ENCODE measurements at places on chromosomes 1 and 21.

DNA sequence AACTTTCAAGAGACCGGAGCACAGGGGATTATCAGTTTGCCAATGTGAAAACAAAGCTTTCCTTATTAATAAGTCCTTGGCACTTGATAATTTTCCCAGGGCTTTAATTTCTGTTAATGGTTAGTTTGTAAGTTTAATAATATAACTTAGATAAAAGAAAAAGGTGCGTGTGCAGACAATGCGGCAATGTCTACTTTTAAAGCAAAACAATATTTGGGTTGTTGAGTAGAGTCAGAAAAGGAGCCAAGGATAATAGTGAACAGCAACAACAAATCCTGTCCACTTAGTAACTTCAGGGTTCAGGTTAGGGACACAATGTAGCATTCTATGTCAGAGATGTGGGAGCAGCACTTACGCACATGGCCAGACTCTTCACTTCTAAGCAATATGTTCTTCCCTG lies 469.6 kb upstream of the NFIA start:
- DNase-seq: no peak

DNA sequence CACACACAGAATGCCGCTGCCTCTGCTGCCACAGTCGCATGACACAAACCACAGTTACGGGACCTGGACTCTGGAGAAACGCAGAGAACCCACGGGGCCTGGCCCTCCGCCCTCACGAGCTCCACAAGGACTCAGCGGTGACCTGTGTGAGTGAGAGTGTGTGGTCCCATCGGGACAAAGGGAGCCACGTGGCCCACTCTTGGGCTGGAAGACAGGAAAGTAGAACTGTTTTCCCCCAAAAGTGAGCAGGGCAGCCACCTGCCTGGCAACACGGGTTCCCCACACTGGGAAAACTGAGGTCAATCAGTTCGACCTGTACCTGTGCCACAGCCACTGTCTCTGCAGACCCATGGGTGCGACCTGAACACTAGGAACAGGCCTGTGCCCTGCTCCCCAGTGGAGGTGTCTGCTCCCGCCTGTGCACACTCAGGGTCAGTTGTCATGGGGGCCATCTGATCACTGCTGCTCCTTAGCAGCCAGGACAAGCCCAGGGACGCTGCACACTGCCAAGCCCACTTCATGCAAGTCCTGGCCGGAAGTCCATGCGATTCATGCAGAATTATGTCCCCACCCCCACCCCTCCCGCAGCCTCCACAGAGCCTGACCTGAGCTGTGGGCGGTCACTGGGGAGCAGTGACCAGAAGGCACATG lies 54.4 kb upstream of the ADARB1 start:
- peak; percentile 53 for DNase-seq

DNA sequence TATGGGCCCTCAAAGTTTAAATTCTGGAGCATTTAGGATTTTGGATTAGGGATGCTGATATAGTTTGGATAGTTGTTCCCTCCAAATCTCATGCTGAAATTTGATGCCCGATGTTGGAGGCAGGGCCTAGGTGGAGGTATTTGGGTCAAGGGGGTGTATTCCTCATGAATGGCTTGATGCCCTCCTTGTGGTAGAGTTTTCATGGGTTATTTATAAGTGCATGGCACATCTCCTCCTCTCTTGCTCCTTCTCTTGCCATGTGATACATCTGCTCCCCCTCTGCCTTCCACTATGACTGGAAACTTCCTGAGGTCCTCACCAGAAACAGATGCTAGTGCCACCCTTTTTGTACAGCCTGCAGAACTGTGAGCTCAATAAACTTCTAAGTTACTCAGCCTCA lies 17.5 kb upstream of the NKAIN1 start:
- DNase-seq: peak; percentile 16

DNA sequence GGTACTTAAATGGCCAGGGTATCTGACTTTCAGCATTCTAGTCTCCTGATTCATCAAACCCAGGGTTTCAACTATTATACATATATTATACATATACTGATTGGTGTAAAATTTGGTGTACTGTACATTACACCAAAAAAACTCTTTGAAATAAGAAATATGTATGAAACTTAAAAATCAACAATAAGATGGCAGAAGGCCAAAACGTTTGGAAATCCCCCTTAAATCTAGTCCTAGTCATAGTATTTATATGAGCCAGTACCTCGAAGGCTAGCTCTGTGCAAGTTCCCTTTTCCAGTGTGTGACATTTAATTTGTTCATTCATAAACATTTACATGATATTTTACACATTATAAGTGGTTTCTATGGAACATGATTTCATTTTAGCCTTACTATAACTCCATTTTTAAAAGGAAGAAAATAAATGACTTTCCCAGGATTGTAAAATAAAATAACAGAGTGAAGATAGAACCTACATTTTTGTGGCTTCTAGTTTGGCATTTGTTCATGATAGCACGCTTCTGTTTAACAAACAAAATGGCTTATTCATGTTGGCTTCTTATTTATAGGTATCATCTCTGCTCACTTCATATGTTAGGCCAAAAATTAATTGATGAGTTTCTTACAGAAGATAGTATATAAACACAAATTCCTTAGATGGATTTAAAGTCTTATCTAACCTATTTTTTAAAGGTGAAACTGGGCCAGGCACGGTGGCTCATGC lies 18.8 kb upstream of the ZNF281 start:
- DNase-seq: no peak

DNA sequence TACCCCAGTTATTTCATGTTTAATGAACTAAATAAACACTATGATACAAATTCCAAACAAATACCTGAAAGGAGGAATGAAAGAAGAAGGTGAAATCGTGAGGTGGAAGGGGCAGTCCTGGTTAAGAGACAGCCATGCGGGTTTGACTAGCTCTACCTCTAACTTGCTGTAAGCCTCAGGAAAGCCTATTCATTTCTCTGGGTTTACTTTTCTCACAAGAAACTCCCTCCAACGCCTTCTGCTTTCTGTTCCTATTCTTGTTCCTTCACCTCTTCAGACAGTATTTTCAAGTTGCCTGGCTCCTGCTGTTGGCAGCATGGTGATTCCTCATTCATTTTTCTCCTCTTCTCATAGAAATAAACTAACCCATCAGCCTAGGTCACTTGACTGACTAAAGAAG lies 92.4 kb downstream of the NTPCR start:
- DNase-seq: no peak

DNA sequence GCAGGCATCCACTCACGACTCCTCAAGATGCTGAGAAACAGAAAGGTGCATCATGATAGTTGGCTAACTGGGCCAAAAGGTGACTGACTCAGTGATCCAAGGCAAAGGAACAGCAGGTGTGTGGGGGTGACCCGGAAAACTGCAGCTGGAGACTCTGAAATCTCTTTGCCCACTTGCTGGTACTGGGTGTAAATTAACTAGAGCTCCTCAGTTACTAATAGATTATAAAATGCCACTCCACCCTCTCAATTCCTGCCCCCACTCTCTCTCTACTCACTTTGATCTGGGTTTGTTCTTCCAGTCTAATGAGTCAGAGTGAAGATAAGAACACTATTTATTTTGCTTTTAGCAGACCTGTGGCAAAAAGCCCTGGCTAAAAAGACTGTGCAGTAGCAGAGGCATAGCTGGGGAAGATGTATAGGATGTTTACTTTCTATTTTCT lies 7.2 kb upstream of the PIGC start:
- peak; percentile 64 for DNase-seq

- DNase-seq: no peak
These were observed 4.9 kb upstream of the EPS15 start for GRCh38 chr1:51523931-51524330.

GRCh38 chr21:20511216-20511880 lies 486.9 kb upstream of the NCAM2 start:
- no peak for DNase-seq

DNA sequence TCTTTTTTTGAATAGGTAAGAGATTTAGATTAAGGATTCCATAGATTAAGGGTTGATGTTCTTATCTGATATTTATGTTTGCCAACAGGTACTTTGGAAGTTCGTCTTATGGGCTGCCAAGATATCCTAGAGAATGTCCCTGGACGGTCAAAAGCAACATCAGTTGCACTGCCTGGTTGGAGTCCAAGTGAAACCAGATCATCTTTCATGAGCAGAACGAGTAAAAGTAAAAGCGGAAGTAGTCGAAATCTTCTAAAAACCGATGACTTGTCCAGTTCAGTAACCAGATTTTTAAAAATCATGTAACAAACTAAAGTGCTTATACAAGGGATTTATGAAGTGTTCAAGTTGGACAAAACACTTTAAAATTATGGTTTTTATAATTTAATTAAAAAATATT lies 100.5 kb downstream of the PKN2 start:
- no peak for DNase-seq

- DNase-seq: peak; percentile 64
These were observed 46.9 kb downstream of the PTP4A2 start for GRCh38 chr1:31891280-31891679.

DNA sequence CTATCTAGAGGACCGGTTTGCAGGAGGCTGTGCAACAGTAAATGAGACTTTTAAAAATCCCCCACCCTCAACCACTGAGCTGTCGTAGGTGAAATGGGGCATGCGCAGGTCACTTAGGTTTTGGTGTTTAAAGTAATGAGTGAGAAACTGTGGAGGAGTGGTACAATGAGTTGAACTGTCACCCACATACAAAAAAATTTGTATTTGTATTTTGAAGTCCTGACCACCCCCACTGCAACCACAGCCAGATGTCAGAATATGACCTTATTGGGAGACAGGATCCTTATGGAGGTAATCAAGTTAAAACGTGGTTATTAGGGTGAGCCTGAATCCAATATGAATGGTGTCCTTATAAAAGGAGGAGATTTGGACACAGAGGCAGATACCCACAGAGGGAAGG lies 1.6 kb upstream of the IRF6 start:
- peak; percentile 36 for DNase-seq

GRCh38 chr1:44652445-44653106 lies 21.7 kb downstream of the TMEM53 start:
- peak; percentile 88 for DNase-seq

DNA sequence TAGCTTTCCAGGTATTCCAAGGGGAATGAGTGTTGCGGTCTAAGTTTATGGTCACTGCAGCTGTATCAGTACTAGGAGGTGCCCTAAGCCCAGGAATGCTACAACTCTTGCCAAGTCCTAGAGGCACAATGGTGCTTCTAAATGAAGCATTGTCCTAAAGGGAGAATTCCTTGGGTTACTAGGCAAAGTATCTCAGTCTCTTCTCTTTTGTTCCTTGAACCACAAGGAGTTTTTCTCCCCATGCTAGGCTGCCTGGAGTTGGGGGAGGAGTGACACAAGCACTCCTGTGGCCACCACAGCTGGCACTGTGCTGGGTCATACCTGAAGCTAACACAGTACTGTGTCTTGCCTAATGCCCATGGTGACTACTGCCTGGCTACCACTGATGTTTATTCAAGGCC lies 50.7 kb downstream of the KMO start:
- DNase-seq: no peak

GRCh38 chr1:180815188-180815587 lies 97.5 kb upstream of the KIAA1614 start:
- DNase-seq: no peak

DNA sequence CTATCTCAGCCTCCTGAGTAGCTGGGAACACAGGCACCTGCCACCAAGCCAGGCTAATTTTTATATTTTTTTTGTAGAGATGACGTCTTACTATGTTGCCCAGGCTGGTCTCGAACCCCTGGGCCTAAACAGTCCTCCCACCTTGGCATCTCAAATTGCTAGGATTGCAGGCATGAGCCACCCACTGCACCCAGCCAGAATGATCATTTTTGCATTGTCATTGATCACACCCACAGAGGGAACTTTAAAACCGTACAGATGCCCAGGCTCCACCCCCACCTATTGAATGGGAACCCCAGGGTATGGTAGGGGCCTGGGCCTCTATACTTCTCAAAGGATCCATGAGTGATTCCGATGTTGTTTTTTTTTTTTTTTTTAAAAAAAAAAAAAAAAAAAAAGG lies 36.7 kb downstream of the ETNK2 start:
- no peak for DNase-seq

DNA sequence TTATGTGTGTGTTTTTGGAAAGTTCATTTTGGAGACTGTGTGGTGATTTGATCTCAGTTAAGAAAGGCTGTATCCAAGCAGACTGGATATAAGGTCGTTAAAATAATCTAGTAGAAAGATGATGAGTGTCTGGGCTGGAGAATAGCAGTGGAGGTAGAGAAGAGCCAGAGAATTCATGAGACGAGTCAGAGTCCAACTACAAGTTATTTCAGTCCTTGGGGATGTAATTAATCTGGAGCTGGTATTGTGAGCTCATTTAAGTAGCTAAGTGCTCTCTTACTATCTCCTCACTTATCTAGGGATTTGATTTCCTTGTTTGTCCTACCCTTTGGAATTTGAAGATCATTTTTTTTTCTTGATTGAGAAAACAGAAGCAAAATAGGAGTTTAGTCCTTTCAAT lies 1219.0 kb upstream of the ADGRL4 start:
- no peak for DNase-seq

GRCh38 chr1:47821760-47822159 lies 175.4 kb downstream of the TRABD2B start:
- DNase-seq: no peak

DNA sequence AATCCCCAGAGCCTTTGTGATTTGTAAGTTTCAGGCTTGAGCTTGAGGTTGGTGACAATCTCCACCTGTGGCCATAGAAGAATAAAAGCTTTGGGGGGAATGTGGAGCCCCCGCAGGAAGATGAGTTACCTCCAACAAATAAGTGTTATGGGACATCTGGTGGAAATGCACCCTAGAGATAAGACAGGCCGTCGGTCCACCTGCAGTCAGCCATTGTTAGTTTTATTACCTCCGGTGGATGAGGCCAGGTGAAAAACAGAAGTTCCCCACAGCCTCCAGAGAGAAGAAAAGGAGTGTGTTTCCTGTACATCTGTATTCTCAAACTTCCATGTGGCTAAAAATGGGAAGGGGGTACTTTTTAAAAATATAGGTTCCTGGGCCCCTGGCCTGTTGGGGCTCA lies 137.4 kb downstream of the KAZN start:
- DNase-seq: no peak

GRCh38 chr1:37705399-37705798 lies 13.1 kb downstream of the CDCA8 start:
- DNase-seq: no peak

GRCh38 chr1:91693557-91693956 lies 192.4 kb downstream of the TGFBR3 start:
- DNase-seq: no peak

- no peak for DNase-seq
These were observed 1532.7 kb upstream of the TPTE start for GRCh38 chr21:8988696-8989095.

DNA sequence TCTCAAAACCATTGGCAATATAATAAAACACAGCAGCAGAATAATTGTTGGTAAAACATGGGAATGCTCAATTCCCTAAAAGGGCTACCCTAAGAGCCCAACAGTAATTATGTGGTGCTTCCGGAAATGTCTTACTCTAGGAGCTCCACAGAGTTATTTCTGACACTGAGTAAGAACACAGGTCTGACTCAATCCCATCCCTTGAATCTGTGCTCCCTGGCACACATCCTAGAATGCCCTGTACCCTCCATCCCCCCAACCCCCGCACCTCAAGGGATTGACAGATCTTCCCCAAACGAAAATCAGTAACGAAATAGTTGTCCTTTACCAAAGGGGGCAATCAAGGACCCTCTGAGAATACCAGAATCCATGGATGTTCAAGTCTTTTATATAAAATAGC lies 71.9 kb downstream of the SMYD2 start:
- no peak for DNase-seq
